ENCODE measurements at places on chromosomes 2 and 18. TPM values are rescaled to one million over a fixed set of nuclear protein-coding genes. Genes with fewer than 3 reads are reported as not detected.

Gene CUL3
- total RNA-seq = 122 TPM

Gene VIT
- total RNA-seq = 18.0 TPM

Gene POTEI
- total RNA-seq = not detected

Gene CAPN13
- not detected for total RNA-seq

- no peak for DNase-seq
Observed at GRCh38 chr2:205425102-205425501, 257.2 kb upstream of the NRP2 start.

GRCh38 chr2:11387843-11388242, 43.4 kb upstream of the ROCK2 start:
- no peak for DNase-seq

DNA sequence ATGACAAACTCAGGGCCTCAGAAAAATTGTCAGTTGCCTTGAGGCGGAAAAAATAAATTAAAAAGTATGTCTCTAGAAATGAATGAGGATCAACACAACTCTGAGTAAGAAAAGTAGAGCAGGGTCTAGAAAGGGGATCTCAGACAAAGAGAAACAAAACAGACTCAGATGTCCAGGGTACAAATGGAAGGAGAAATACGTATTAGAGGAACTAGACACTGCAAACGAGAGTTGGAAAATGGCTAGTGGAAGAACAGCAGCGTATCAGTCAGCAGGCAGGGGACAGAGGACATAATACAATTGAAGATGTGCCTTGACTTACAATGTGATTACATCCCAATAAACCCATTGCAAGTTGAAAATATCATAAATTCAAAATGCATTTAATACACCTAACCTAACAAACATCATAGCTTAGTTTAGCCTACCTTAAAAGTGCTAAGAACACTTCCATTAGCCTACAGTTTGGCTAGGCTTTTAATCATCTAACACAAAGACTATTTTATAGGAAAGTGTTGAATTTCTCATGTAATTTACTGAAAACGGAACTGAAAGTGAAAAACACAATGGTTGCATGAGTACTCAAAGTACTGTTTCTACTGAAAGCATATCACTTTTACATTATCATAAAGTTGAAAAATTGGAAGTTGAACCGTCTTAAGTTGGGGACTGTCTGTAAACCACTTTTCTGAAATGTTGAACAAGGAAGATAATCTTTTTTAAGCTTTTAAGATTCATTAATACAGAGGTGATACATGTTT, 182.8 kb downstream of the NBAS start:
- DNase-seq = no peak

GRCh38 chr18:23188068-23188760, 52.9 kb downstream of the CABLES1 start:
- DNase-seq = no peak

GRCh38 chr2:48328942-48329723, 200.8 kb upstream of the STON1 start:
- DNase-seq = no peak

GRCh38 chr18:78571063-78571785, 408.4 kb upstream of the SALL3 start:
- DNase-seq = no peak

DNA sequence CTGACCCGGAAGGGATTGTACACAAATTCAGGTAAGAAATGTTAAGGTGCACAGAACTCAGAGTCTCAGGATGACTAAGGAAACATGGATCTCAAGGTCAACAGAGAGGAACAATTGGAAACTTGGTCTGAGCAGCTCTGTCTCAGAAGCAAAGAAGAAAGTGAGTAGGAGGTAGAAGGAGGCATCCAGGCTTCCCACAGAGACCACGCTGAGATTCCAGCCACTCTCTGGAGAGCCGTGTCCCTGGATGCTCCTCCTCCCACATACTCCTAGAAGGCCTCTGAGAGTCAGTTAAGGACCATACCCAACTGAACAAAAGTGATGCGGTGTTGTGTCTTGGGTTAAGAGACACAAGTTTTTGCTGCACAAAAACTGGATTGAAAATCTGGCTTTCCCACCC, 8.6 kb upstream of the PLB1 start:
- no peak for DNase-seq

- no peak for DNase-seq
Observed at GRCh38 chr2:3039188-3040065, 338.2 kb downstream of the EIPR1 start.

DNA sequence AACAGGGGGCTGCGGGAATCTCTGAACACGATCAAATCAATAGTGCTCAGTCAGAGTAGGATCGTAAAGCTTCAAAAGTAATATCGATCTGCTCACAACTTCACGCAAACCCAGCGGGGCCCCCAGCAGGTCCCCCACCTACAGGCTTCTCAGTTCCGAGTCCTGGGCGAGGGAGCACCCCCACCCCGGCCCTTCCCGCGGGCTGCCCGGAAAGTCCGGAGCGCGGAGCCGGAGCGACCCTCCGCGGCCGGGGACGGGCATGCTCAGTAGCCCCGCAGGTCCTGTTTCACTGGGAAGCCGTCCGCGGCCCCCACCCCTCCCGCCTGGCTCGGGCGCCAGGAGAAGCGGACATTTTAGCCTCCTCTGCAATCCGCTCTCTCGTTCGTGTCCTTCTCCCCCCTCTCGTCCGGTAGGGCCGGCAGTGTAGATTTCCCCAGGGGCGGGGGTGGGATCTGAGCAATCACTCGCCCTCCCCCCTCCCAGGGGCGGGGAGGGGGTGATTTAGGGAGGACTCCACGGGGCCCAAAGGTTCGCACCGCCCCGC, 3.3 kb upstream of the SPRED2 start:
- DNase-seq = peak; percentile 89

DNA sequence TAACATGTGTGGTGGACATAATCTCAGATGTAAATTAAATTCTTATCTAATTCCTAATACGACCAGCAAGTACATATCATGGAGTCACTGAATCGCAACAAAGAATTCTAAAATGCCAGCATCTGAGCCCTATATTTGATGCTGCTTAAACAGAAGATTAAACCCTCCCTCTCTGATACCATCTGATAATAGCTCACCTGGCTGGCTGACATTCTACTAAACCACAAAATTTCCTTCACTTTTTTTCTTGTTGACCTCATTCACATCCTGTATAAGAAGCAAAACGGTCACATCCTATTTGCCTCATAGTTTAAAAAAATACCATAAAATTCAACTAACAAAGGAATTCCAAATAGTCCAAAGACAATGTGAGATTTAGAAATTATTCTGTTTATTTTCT, 371.6 kb upstream of the SLC8A1 start:
- no peak for DNase-seq

- no peak for DNase-seq
Observed at GRCh38 chr2:192122141-192122540, 72.6 kb downstream of the TMEFF2 start.

- no peak for DNase-seq
Observed at GRCh38 chr2:128770143-128771085, 451.7 kb upstream of the HS6ST1 start.
